ENCODE measurements at places on chromosomes 4 and X. TPM values are rescaled to one million over a fixed set of nuclear protein-coding genes. Genes with fewer than 3 reads are reported as not detected.

The ALAS2 gene
- 0.30 TPM for total RNA-seq

The ALB gene
- total RNA-seq = 23.4 TPM

The IGFBP7 gene
- 1.0 TPM for total RNA-seq

The TMSB15A gene
- 49.4 TPM for total RNA-seq

The TMEM150C gene
- total RNA-seq = 2.7 TPM

The NAT8L gene
- total RNA-seq = 20.0 TPM

The BANK1 gene
- total RNA-seq = 0.68 TPM

The DCAF16 gene
- 43.4 TPM for total RNA-seq

The ZFP42 gene
- 120 TPM for total RNA-seq

DNA sequence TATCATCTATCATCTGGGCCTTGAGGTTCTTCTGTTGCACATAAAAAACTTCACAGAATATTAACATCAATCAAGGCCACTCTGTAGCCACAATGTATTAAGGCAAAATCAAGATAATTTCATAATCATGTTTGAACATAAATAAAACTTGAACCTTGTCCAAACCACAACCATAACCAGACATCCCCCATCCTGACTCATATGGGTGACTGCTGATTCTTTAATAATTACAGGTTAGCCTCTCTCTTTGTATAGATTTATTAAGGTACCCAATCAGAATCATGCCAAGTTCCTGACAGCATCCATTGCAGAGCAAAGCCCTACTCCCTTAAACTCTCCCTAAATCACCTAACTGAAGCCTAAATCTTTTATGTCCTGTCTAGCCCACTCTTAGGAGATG, 16.7 kb upstream of the AREG start:
- DNase-seq = no peak

DNA sequence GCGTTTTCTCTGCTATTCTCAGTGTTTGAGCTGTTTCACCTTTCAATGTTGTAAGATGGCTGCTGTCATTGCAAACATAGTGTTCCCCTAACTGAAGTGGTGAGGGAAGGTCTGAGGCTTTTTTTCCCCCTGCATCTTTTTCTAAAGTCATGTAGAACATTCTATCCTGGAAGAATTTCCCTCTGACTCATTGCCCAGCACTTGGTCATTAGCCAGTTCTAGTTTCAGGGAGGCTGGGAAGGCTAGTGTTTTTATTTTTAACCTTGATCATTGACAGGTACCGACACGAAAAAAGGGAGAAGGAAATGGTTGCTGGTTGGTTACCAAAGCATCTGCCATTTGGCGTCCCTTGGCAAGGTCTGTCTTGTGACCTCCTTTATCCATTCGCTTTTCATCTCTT, 6.6 kb downstream of the LANCL3 start:
- DNase-seq = no peak

- DNase-seq = no peak
Observed at GRCh38 chr4:14952352-14952751, 49.9 kb upstream of the CPEB2 start.

- DNase-seq = no peak
Observed at GRCh38 chrX:40016749-40017148, 81.0 kb downstream of the BCOR start.

DNA sequence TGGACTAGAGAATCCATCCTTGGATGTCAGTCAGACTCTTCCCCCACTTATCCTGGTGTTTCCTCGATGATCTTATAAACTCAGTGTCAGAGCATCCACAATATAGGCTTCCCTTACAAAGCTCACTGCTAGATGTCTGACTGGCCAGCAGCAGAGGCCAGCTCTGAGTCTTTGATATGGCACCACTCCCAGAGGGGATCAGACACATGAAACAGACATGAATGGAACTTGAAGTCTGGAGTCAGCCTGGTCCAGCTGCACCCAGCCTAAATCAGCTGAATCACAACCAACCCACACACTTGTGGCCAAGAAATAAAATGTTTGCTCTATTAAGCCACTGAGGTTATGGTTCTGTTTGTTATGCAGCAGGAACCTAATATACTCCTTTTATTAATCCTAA, 129.6 kb upstream of the MED14 start:
- DNase-seq = no peak

GRCh38 chrX:124902953-124903352, 416.7 kb upstream of the TEX13C start:
- DNase-seq = no peak

DNA sequence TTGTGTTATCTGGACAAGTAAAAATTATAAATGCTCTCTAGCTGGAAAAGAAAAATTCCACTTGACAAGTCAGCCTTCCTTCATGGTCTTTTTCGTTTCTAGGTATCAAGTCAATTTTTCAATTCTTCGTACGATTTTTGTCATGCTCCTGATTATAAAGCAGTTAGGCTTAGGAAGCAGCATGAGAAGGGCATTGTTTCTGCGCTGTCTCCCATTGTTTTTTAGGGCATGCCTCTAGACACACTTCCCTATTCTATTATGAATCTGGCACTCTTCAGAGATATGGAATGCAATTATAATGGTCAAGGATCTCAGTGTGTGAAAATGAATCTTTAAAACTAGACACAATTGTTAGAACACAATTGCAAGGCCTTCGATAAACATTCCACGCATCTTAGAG, 164.1 kb upstream of the FAT1 start:
- no peak for DNase-seq

- no peak for DNase-seq
Observed at GRCh38 chr4:140837736-140838135, 81.6 kb upstream of the TBC1D9 start.

GRCh38 chrX:69541956-69542355, 37.8 kb downstream of the NALF2 start:
- DNase-seq = no peak

- no peak for DNase-seq
Observed at GRCh38 chrX:136115904-136116297, 31.4 kb upstream of the FHL1 start.

DNA sequence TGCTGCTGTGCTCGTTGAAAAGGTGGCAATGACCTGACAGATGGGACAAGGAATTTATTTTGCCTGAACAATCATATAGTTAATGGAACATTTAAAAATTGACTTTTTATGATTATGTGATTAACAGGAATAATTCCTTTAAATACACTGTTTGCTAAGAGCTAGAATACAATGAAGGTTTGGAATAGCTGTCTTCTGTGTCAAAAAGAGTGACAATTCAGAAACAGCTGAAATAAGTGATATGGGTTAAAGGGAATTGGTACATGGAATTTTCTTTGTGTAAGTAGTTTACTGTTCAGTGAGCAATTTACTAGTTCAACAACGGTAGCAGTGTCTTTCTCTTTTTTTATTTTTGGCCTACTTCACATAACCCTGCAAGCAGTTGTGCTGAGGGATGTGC, 1083.5 kb upstream of the GRID2 start:
- DNase-seq = no peak

DNA sequence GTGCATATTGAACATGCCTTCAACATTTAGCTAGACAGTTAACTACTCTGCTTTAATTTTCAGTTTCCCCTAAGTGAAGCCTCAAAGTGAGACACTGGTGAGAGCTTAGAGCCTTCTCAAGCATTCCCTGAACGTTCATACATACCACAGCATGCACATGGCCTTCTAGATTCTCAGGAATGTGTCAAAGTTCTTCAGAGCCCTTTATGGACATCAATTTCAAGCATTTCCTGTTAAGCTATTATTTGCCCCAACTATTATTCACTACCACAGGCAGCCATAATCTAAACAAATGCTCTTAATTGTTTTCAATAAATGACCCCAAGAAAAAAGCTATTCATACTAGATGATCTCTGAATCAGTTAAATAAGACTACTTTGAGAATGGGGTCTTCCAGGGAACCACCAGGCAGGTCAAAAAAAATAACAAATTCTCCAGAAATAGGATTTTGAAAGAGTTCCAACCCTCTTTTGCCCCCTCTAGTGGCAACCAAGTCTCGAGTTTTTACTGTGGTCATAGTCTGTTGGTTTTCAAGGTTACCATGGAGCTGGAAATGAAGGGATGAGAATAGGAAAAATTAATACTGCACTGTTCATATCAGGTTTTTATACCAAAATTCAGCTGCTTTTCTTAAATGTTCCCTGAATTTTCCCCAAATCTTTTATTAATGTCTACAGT, 235.4 kb downstream of the RAB28 start:
- DNase-seq = no peak

DNA sequence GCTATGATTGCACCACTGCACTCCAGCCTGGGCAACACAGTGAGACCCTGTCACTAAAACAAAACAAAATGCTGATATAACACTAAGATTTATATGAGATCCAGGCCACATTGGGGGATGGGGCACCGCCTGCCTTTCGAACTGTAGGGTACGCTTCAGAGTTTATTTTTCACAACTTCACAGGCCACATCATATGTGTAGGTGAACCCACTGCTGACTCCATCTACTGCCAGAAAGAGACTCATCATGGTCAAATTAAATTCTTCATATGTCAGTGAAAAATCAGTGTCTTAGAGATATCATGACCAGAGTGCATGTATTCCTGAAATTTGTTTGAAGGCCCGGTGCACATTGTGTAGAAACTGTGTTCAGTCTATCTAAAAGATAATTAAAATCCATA, 121.8 kb downstream of the GPR143 start:
- no peak for DNase-seq

GRCh38 chr4:40848940-40849339, 99.2 kb downstream of the NSUN7 start:
- no peak for DNase-seq

GRCh38 chr4:105357258-105357980, 116.4 kb downstream of the PPA2 start:
- no peak for DNase-seq
